ENCODE measurements at places on chromosomes 4 and X. TPM values are rescaled to one million over a fixed set of nuclear protein-coding genes. Genes with fewer than 3 reads are reported as not detected.

The NAA11 gene
- not detected for total RNA-seq

The GPR50 gene
- not detected for total RNA-seq

The NXF2 gene
- not detected for total RNA-seq

The WDR13 gene
- total RNA-seq: 58.5 TPM

The HSPA4L gene
- not detected for total RNA-seq

The FBXL5 gene
- 43.5 TPM for total RNA-seq

The TCEAL3 gene
- 5.5 TPM for total RNA-seq

The GAGE12F gene
- total RNA-seq: not detected

The MAPK10 gene
- total RNA-seq: 32.0 TPM

The C4orf51 gene
- total RNA-seq: not detected

DNA sequence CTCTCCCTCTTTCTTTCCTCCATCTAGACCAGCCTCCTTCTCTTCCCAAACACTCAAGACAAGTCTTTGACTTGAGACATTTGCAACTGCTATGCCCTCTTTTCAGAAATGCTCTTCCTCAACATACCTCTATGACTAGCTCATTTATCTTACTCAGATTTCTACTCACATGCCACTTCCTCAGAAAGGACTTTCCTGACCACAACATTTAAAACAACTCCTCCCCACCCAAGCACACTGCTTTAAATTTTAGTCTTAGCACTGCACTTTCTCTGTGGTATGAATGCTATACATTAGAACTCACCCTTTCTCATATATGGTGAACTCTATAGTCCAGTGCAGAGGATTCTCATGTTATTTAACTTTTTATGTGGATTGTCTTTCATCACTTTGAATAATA, 28.4 kb upstream of the SULT1E1 start:
- no peak for DNase-seq

DNA sequence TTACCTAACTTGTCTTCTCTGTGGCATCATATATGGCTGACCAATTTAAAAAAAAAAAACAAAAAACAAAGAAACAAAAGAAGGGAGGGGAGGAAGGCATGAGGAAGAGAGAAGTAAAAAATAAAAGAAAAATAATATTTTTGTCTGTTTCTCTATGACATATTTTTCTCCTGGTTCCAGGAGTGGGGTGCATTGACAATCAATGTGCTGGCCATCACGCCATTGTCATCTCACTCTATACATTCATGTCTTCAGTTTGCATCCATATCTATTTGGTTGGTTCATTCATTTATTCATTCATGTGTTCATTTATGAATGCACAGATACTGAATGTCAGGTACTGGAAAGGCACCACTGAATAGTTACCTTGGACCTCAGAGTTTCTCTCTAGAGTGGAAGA, 183.4 kb downstream of the DCHS2 start:
- DNase-seq: no peak

DNA sequence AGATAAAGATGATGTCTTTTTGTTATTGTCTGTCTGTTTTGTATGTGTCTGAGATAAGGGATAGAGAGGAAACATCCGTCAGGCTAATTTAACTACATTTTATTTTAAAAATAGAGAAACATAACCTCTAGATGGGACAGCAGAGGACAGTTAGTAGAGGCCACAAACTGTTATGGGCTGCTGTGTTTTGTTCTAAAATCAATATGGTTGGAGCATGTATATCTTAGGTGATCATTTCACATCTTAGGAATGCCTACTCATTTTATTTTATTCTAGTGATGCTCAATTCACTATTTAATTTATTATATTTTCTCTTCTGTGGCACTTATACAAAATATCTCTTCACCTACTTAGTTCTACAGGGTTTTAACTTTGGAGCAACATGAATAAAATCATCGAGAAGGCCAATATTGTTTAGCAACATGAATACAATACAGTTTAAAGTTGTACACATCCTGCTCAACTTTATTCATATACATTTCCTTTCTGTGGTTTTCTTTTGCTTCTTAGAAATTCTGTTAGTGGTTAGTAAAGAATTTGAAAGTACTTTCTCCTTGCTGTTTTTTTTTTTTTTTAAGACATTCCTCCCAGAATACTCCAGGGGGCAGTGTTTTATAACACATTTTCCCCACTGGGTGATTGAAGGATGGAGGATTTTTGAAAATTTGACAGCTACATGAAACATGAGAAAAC, 392.9 kb downstream of the UNC5C start:
- peak; percentile 46 for DNase-seq

GRCh38 chr4:147052361-147052760, 106.7 kb upstream of the TTC29 start:
- no peak for DNase-seq

DNA sequence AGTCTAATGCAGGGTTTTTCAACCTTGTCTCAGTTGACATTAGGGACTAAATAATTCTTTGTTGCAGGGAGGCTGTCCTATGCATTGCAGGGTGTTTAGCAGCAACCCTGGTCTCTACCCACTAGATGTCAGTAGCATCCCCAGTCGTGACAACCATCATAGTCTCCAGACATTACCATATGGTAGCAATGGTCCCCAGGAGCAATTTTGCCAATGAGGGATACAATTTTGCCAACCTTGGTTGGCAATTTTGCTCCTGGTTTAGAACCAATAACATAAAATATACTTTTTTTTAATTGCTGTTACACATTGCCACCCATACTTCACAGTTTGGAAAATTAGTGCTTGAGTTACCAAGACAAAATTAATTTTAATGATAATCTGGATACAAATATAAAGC, 6.0 kb downstream of the EREG start:
- DNase-seq: peak; percentile 30

DNA sequence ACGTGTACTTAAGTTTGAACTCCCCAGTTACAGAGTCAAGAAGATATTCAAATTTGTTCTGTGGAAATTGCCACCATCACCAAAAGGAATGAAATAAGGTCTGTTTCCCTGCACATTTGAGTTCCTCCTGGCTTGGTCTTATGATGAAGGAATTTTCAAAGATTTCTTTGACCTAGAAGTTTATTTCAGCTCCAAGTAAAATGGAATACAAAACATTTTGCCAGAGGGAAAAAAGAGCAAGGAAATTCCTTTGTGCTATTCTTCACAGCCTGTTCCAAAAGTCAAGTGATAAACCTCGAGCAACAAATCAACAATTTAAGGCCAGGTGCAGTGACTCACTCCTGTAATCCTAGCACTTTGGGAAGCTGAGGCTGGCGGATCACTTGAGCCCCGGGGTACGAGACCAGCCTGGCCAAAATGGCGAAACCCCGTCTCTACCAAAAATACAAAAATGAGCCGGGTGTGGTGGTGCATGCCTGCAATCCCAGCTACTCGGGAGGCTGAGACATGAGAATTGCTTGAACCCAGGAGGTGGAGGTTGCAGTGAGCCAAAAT, 3.4 kb downstream of the NKRF start:
- DNase-seq: no peak

DNA sequence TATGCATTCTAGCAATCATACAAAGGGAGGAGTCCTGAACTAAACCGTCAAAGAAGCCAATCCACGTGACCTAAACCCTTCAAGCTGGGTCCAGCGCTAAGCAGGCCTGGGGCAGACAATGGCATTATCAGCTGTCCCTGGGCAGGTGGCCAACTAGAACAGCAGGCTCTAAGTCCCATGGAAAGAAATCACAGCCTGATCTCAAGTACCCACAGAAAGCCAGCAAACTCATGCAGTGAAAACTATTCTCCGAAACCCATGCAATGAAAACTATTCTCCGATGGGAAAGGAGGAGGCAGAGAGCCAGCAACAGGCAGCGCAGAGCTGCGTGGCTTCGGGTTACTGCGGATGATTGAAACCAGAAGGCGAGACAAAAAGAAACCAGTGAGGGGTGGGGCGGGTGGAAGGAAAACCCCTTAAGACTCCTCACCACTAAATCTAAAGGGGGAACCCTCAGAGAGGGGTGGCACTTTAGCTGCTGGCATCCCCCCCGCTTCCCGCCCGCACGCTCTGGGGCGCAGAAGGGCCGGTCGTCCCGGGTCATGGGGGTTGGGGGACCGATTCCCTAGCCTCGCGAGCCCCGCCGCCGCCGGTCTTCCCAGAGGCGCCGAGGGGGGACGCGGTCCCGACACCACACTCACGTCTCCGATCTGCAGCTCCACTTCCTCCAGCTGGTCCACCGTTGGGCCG, 567 bp downstream of the C4orf46 start:
- DNase-seq: peak; percentile 53

GRCh38 chr4:36493251-36493650, 211.8 kb downstream of the DTHD1 start:
- no peak for DNase-seq

DNA sequence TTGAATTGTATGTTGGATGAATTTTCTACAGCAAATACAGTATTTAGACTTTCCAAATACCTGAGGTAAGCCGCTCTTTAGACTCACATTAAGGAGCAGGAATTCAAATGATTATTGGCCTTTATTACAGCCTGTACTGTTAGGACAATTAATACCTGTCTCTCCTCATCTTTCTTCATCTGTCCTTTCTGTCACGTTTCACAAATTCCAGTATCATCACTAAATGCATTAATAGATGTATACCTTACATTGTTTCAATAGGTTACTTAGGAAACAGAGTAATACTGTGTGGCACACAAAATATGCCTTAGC, 1.2 kb downstream of the FAM241A start:
- DNase-seq: no peak

- peak; percentile 11 for DNase-seq
These were observed 233.3 kb downstream of the STPG2 start for GRCh38 chr4:97910005-97910404.

DNA sequence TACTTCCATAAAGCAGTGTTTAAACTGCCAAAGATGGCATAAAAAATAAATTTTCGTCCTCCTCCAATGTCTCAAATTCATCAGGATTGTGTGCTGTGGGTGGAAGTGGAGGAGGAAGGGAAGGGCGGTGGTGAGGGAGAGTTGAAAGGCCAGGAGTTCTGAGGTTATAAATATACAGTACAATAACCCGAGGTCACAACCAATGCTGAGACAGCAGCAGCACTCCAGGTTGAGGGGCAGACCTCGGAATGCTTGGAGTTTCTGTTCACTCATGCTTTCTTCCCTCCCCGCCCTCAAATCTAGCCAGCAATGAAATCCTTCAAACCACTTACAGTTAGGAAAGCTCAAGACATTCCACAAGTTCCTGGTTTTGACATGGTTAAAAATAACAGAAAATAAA, 134.0 kb upstream of the SMAD1 start:
- no peak for DNase-seq

- DNase-seq: no peak
These were observed 22.3 kb upstream of the NSG1 start for GRCh38 chr4:4364486-4365208.

- no peak for DNase-seq
These were observed 304.9 kb upstream of the RPS6KA3 start for GRCh38 chrX:20571611-20572010.

DNA sequence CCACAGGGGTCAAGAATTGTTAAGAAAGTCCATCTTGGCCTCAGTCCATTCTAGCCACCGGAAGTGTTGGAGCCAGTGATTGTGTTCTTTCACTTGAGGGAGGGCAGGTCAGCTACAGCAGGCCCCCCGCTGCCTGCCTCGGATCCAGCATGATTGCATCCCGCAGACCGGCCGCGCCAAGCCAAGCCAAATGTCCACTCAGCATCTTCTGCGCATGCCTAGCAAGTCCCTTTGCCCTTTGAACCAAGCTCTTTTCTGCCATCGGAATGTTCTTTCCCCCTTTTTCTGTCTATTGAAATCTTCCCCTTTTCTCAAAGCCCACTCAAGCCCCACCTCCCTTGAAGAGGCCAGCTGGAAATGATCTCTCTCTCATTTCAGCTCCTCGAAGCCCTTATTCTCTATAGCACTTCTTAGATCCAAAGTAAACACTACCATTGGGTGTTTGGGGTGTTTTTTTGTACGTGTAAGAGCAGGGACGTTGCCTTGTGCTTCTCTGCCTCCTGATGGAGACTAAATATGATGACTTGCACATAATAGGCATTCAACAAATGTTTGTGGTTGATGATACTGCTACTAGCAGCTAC, 147.8 kb upstream of the BCOR start:
- DNase-seq: no peak

GRCh38 chr4:93182722-93183121, 645.8 kb upstream of the ATOH1 start:
- DNase-seq: no peak

- peak; percentile 98 for DNase-seq
These were observed 39.7 kb upstream of the BMP3 start for GRCh38 chr4:80990851-80991250.

DNA sequence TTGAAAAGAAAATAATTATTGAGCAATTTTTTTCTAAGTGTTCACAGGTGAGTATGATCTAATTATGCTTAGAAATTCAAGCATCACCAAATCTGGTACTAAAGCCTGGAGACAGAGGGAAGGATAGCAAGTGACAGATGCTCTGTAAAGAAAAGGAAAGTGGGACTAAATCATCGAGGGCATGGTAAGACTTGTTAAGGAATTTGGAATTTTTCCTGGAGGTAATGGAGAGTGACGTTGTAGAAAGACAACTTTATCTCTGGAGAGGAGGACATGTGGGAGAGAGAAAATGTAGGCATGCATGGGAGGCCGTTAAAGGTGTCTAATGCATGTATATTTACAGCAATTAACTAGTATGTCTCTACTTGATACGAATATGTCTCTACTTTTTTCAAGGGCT, 333.2 kb upstream of the ATOH1 start:
- no peak for DNase-seq

GRCh38 chr4:189600718-189601435, 339.8 kb upstream of the FRG1 start:
- DNase-seq: no peak

DNA sequence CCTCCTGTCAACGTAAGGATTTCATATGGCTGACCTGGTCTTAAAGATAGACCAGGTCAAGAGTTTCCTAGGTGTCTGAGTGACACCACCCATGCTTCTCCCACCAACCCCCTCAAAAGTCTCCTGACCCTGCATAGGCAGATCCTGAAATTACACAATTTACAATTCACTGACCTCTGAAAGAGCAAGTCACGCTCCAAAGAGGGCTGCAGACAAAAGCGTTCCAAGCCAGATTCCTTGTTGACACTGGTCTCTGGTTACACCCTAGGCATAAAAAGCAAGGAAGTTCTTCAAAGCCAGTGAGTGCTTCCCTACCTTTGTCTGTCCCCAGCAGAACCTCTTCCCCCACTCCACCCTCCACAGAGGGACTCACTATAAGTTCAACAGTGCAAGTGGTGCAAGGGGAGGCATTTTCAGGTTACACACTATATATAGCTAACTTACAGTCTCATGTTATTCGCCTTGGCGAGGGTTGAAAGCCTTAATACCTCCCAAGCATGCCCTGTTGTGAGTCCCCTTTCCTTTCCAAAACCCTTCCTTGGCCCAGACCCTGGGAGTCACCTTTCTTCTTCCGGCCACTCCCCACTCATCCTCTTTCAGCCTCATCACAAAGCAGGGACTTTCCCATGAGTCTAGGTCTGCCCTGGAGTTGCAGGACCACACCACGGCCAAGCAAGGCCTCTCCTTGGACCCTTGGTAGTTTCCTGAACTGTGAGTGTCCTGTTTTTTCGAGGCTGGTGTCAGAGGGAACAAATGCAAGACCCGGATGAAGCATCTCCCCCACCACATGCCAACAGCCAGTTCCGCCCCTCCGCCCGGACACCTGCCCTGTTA, 58.0 kb upstream of the KLF3 start:
- DNase-seq: no peak

DNA sequence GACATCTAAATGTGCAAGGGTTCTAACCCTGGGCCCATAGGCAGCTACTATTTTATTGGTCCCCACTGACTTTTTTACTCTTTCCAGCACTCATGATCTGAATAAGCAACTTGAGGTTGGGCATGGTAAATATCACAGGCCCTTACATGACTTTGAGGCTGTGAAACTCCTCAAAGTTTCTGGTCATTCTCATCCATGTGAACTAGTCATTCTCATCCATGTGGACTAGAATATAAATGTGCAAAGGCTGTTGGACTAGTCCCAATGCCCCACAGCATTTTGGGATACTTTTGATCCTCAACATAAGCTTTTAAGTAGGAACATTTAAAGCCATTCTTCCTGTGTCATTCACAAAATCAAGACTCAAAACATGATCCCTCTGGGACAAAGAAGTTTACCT, 290.7 kb upstream of the PPARGC1A start:
- no peak for DNase-seq
